CD4-positive, alpha-beta T cell treated with Interferon gamma for 1 hour (primary cell): ENCODE measurements at places on chromosomes 2 and 18.

GRCh38 chr18:69484699-69485396 is 84.2 kb downstream of the DOK6 start:
- DNase-seq = no peak

GRCh38 chr2:20048488-20049448 is 2.7 kb downstream of the LAPTM4A start:
- DNase-seq = no peak

- no peak for DNase-seq
These were observed 335 bp downstream of the TRAK2 start for GRCh38 chr2:201450954-201451291.

- DNase-seq = no peak
These were observed 83.6 kb downstream of the KLHL29 start for GRCh38 chr2:23468474-23469141.
